Hematopoietic multipotent progenitor cell treated with erythropoietin and hydrocortisone succinate and interleukin-3 and kit ligand, for 17 days (in vitro differentiated cells): ENCODE measurements at places on chromosomes 13 and 19.

DNA sequence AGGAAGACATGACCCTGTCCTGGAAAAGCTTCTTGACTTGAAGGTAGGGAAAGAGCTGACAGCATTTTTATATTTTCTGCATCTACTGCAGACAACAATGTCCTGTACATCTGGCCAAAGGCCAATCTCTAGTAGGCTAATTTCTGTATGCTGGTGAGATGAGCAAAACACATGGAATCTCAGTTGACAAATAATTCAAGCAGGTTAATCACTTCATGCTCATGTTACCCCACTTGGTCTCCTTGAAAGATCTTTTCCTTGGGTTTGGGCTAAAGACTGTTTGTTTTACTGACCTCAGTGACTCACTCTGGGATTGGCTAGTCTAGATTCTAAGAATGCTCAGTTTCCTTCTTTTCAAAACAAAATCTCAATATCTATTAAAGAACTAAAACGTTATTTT is 298.8 kb downstream of the LMO7 start:
- DNase-seq: no peak

- DNase-seq: no peak
Observed at GRCh38 chr13:112638157-112638750, 50.3 kb upstream of the TUBGCP3 start.

DNA sequence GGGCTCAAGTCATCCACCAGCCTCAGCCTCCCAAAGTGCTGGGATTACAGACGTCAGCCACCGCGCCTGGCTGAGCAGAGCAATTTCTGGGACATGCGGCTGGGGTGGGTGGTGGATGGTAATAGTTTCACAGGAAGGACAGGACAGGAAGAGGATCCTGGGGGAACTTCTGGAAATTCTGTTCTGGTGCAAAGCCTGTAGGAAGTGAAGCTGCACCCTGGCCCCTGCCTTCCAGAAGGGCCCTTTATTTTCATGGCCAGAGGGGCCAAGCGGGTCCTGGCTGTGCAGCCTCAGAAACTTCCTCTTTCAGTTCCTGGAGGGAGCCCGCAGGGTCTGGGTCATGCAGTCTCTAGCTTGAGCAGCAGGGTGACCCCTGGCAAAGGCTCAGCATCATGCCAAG is 15.7 kb downstream of the FEM1A start:
- DNase-seq: no peak

- DNase-seq: no peak
Observed at GRCh38 chr13:100544866-100545683, 43.5 kb downstream of the GGACT start.

DNA sequence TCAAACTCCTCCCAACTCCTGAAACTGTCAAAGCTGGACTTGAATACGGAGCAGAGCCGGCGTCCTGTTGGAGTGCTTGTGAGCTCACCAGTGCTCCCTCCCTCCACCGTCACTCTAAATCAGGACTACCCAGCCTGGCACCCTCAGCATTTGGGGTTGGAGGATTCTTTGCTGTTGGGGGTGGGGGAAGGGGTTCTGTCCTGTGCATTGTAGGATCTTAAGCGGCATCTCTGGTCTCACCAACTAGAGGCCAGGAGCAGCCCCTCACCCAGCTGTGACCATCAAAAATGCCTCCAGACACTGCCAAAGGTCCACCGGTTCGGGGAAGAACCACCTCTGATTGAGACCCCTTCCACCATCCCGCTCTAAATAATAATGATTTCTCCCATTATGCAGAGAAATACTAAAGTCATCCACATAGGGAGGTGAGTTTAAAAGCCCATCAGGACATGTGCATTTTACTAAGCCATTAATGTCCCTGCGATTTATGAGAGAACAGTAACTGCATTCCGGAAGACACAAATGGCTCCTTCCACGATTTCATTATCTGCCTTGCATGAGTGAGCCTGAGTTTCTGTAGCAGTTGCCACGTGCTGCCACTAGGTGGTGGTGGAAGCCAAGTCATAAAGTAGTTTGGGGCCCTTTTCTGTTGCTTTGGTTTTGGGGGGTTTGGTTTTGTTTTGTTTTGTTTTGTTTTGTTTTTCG is 16.1 kb upstream of the USP29 start:
- DNase-seq: peak; percentile 49

GRCh38 chr13:109028624-109029023 is 399.2 kb downstream of the MYO16 start:
- no peak for DNase-seq

GRCh38 chr19:35268536-35269437 is at the start of gene USF2:
Gene USF2, plus strand, starts transcription at chr19:35268962. Its CDS starts 140 bp downstream, at chr19:35269102.
- DNase-seq: peak; percentile 47

GRCh38 chr19:33953592-33953991 is 156.9 kb downstream of the KCTD15 start:
- no peak for DNase-seq

DNA sequence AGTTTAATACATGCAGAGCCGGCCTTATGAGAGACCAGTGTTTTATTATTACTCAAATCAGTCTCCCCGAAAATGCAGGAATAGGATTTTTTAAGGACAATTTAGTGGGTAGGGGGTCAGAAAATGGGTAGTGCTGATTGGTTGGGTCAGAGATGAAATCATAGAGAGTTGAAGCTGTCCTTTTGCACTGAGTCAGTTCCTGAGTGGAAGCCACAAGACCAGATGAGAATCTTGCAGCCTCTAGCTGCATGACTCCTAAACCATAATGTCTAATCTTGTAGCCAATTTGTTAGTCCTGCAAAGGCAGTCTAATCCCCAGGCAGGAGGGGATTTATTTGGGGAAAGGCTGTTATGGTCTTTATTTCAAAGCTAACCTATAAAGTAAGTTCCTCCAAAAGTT is 1163.9 kb downstream of the DIAPH3 start:
- no peak for DNase-seq

DNA sequence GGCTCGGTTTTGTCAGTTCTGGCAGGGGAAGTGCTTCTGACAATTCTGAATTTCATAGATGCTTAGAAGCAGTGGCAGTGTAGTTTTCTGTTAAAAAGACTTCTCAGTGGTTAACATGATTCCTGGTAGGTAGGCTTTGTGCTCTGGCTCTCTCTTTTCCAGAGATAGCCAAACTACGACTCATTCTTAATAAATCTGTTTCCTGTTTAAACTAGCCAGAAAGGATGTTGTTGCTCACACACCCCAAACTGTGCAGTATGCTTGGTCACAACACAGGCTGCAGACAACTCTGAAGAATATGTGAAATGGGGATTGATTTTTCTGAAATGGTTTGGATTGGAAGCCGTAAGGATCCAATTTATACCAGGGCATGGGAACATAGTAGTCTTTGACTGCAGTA is 711.5 kb downstream of the PCDH17 start:
- DNase-seq: no peak

DNA sequence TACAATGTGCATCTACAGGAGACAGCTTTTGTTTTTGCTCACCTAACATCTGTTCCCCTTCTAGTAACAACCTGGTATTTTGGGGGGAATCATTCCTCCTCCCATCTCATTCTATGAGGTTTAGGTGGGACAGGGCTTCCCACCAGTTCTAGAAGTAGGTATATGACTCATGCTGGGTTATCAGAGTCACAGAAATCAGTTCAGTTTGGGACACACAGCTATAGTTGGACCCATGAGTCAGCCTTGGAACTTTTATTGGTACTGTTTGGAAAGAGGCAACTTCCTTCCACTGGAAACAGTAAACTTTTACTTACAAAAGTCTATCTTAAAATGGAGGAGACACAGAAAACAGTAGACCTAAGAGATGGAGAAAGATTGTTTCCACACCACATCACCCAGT is 185.5 kb downstream of the DNAJC3 start:
- DNase-seq: no peak

DNA sequence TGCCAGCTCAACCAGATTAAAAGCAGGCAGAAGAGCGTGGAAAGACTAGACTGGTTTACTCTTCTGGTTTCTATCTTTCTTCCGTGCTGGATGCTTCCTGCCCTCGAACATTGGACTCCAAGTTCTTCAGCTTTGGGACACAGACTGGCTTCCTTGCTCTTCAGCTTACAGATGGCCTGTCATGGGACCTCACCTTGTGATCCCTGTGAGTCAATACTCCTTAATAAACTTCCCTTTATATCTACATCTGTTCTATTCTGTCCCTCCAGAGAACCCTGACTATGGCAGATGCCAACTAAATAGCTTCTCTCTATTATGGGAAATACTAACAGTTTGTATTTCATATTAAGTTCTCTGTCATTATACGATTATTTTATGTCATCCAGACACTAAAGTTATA is 609.1 kb downstream of the LMO7 start:
- no peak for DNase-seq

GRCh38 chr19:31054430-31054829 is 294.8 kb downstream of the TSHZ3 start:
- DNase-seq: no peak

- DNase-seq: no peak
Observed at GRCh38 chr19:46849610-46850009, 1.0 kb downstream of the AP2S1 start.

DNA sequence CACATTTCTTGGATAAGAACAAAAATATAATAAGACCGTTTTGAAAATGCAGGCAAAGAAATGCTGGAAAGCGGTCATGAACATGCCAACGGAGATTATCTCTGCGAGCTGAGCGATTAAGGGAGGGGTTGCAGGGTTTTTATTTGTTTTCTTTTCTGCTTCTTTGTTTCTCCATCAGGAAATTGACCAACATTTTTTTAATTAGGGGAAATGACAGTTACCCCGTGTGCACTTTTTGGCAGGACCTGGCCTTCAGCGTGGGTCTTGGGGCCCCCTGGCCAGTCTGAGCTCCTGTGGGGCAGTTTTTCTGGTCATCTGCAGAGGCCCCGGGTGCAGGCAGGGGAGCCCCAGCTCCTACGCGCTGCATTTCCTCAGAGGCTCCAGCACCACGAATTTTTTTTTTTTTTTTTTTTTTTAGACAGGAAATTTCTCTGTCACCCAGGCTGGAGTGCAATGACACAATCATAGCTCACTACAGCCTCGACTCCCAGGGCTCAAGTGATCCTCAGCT is 31.3 kb upstream of the HOMER3 start:
- no peak for DNase-seq

- DNase-seq: no peak
Observed at GRCh38 chr13:59490651-59491050, 673.1 kb downstream of the DIAPH3 start.

DNA sequence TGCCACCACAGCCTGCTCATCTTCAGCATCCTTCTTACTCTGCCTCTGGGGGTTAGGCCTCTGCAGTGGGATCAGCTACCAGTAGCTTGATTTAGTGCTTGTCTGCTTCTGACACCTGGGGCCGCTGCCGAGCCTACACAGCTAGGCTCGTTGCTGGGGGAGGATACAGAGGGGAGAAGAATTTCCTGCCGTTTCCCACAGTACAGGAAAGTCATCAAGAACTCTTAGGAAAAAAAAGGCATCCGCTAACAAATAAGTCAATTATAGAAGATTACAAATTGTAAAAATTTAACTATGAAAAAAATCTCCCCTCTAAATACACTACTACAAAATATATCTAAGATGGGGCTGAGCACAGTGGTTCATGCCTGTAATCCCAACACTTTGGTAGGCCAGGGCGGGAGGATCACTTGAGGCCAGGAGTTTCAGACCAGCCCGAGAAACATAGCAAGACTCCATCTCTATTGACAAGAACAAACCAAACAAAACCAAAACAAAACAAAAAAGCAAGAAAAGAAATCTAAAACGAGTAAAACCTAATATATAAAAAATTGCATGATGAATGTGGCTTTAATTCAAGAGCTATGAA is 26.7 kb downstream of the LATS2 start:
- DNase-seq: no peak

DNA sequence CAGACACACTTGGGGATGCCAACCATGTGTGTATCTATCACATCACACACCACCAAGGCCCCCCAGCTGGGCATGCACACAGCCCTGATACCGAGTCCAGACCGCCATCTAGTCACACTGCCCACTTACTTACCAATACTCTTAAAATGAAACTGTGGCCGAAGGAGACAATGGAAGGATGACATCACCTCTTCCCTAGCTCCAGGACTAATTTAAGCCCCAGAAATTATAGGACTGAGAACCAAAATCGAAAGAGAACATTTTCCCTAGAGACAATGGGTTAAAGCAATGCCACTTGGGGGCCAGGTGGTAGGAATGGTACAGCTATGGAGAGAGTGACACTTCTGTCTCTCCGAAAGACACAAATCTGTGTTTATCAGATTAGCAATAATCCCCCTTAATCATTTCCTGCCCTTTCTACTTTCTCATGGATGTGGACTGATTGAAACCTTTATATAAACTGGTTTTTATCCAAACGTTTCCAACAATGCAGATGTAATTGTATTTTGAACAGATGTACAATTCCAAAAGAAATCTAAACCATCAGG is 663 bp upstream of the GGACT start:
- DNase-seq: no peak

GRCh38 chr13:80235967-80236302 is 105.0 kb downstream of the SPRY2 start:
- DNase-seq: no peak

GRCh38 chr13:56317841-56318240 is 822.9 kb upstream of the PRR20A start:
- DNase-seq: no peak

GRCh38 chr13:105446197-105446596 is 1089.3 kb downstream of the EFNB2 start:
- no peak for DNase-seq

DNA sequence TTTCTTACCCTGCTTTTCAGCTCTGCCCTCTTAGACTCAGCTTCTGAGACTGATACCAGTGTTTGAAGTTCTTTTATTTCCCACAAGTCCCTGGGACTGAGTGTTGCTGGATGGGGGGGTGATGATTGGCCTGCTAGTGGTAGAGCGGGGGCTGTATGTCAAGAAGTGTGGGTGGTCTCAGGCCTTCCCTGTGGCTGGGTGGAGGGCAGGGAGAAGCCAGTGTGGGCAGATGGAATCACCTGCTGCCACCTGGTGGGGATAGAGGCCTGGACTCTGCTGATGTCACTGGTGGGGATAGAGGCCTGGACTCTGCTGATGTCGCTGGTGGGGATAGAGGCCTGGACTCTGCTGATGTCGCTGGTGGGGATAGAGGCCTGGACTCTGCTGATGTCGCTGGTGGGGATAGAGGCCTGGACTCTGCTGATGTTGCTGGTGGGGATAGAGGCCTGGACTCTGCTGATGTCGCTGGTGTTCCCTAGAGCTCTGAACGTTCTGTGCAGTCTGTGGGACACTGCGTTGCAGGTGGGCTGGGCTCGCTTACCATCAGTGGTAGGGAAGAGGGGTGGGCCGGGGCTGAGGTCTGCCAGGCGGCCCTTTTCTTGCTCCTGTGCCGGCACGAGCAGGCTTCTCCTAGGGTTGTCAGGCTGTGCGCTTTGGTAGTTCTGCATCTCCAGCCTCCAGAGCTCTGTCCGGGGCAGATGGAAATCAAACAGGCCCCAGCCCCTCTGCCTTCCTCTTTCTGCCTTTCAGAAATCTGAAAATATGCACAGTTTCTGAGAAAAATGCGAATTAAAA is 101.3 kb downstream of the ARHGEF7 start:
- no peak for DNase-seq

GRCh38 chr13:47481536-47481935 is 519.5 kb downstream of the SUCLA2 start:
- DNase-seq: no peak

GRCh38 chr19:58361900-58362271 is 665 bp downstream of the ZNF497 start:
- no peak for DNase-seq

- DNase-seq: peak; percentile 36
Observed at GRCh38 chr13:52862358-52863206, 14.1 kb upstream of the PCDH8 start.
